ENCODE measurements at places on chromosomes 11 and 22. TPM values are rescaled to one million over a fixed set of nuclear protein-coding genes. Genes with fewer than 3 reads are reported as not detected.

The CTNND1 gene
- total RNA-seq: 75.2 TPM

The TRIM51 gene
- not detected for total RNA-seq

The GLYAT gene
- total RNA-seq: not detected

The SULT4A1 gene
- total RNA-seq: 0.47 TPM

The MMP13 gene
- not detected for total RNA-seq

The CCDC117 gene
- 9.6 TPM for total RNA-seq

The ACTN3 gene
- total RNA-seq: 0.32 TPM

The CD82 gene
- 28.1 TPM for total RNA-seq

The LRP4 gene
- 3.2 TPM for total RNA-seq

The FREY1 gene
- total RNA-seq: 2.2 TPM

The NXPE2 gene
- 0.09 TPM for total RNA-seq

The TRIM29 gene
- total RNA-seq: 0.94 TPM

The DUSP8 gene
- total RNA-seq: 0.09 TPM

The BIRC3 gene
- total RNA-seq: 0.47 TPM

The OR51B2 gene
- total RNA-seq: not detected

The OR6T1 gene
- total RNA-seq: not detected

The ANO1 gene
- 0.09 TPM for total RNA-seq

The ROBO4 gene
- 1.1 TPM for total RNA-seq

The ZNF215 gene
- total RNA-seq: 3.0 TPM

The DNAJB7 gene
- not detected for total RNA-seq

The KCNJ1 gene
- total RNA-seq: under 0.01 TPM
